Hypothalamus (tissue), 51 donors: ENCODE measurements at places on chromosomes 4 and X.

DNA sequence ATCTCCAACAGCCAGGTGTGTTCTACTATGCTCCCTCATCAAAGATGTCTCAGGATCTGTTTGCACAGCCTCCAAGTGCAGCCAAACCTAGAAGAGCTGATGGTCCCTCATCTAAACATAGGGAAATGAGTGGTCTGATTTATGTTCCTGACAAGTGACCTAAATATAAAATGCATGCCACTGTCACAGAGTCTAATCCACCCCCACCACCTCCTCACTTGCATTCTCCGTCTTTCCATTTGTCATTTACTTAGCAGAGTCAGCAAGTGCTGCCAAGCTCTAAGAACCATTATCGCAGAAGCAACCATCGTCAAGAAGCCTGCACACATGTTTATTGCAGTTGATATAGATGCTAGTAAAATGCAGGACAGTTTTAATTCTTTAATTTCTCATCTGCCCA lies 33.1 kb upstream of the VCX3A start:
- no peak for DNase-seq

GRCh38 chr4:60759518-60760245 lies 440.4 kb upstream of the ADGRL3 start:
- no peak for DNase-seq

DNA sequence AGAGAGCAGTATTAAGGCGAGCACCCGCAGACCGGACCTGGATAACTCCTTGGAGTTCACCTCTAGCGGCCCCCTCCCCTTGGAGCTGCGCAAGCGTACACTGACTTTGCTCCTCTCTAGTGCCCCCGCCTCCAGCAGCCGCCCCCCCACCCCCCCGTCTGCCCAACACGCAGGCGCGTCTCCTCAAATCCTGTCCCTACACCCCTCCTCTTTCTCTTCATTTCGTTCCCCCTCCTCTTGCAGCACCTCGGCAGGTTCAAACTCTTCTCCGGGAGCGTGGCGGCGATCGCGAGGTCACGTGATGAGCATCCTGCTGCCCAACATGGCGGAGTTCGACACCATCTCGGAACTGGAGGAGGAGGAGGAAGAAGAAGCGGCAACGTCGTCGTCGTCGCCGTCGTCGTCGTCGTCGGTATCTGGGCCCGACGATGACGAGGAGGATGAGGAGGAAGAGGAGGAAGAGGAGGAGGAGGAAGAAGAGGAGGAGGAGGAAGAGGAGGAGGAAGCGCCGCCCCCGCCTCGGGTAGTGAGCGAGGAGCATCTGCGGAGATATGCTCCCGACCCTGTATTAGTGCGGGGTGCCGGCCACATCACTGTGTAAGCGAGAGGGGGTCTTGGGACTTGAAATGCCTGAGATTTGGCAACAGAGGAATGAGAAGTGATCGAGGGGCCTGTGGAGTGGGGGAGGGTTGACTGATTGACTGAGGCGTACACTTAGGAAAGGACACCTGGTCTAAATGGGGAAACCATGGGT lies at the start of gene CHIC1:
CHIC1 (plus strand) TSS at position 214 of the 754 bp plus-strand sequence; CDS start at position 302, 88 bp downstream.
- peak; percentile 24 for DNase-seq

GRCh38 chrX:153576961-153577360 lies 22.0 kb downstream of the CCNQ start:
- DNase-seq = no peak

GRCh38 chrX:120769576-120770341 lies 105.9 kb downstream of the CT47B1 start:
- no peak for DNase-seq

DNA sequence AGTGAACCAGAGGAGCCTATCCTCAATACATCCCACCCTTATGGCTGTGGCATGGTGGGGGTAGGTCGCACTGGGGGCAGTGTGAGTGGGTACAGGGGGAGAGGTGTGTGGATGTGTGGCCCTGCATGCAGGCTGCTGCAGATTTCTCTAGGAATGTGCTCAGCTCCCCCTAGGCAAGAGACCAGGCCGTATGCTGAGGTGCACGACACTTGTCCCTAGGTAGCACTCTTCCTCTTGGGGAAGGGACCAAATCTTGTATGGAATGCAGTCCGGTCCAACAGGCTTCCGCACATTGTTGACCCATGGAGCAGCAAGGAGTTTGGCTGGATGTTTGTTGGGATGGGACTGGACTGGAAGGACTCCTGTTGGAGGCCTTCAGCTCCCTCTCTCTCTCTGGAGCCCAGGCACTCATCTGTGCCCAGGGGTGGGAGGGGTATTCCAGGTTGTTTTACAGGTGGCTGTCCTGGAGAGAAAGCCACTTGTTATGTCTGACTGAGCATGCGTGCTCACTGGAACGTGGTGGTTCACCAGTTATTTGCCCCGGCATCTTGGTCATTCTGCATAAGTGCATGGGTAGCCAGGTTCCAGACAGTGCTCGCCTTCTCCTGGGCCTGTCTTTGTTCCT lies 55.1 kb downstream of the NBDY start:
- DNase-seq = no peak

GRCh38 chr4:161254375-161254774 lies 909.4 kb downstream of the FSTL5 start:
- no peak for DNase-seq

DNA sequence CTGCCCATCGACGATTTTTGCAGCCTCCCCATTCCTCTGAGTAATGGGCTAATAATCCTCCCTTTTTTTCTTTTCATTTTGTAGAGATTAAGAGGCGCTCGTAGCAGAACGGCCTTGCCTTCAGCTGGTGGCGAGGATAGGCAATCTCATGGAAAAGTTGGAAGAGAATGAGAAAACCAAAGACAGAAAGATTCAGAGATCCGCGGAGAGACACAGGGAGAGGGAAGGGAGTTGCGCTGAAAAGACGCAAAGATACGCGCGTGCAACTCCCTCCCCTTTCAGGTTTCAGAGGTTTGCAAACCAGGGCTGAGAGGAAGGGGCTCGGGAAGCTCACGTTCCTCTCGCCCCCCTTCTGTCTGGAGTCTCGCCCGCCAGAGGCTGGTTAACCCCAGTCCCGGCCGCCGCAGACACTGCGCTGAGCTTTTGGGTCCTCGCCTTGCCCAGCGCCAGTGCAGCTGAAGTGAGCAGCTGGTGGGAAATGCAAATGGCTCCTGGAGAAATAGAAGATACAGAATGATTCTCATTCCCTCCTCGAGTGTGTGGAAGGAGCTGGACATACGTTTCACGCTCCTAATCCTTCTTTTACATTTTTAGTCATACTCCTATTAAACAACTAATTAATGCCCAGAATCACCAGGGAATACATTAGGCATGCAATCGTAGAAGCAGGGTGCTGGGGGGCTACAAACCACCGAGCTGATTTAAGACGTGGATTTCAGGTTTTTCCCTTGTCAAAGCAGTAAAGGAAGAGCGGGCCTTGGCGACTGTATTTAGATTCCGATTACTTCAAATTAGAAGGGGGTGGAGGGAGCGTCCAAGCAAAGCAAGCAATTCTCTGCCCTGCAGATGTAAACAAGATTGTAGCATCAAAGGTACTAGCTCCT lies 16.6 kb upstream of the PITX2 start:
- DNase-seq = no peak

- DNase-seq = no peak
Measured at GRCh38 chr4:38366456-38366855, 297.5 kb upstream of the KLF3 start.
